ENCODE measurements at places on chromosomes 3 and 15. TPM values are rescaled to one million over a fixed set of nuclear protein-coding genes. Genes with fewer than 3 reads are reported as not detected.

The GOLGA8J gene
- total RNA-seq: not detected

The TLR9 gene
- not detected for total RNA-seq

The PSMD6 gene
- total RNA-seq: 83.4 TPM

The DPH3 gene
- 19.5 TPM for total RNA-seq

The SERINC4 gene
- total RNA-seq: not detected

The MAP2K1 gene
- 56.9 TPM for total RNA-seq

The GOLGA8G gene
- total RNA-seq: not detected

The CDHR4 gene
- not detected for total RNA-seq

The GAP43 gene
- total RNA-seq: not detected

The NR1I2 gene
- total RNA-seq: not detected

The SKOR1 gene
- total RNA-seq: not detected

The CYP8B1 gene
- total RNA-seq: not detected

Data from cardiac atrium fibroblast (primary cell).